ENCODE measurements at places on chromosomes 6 and 20.

DNA sequence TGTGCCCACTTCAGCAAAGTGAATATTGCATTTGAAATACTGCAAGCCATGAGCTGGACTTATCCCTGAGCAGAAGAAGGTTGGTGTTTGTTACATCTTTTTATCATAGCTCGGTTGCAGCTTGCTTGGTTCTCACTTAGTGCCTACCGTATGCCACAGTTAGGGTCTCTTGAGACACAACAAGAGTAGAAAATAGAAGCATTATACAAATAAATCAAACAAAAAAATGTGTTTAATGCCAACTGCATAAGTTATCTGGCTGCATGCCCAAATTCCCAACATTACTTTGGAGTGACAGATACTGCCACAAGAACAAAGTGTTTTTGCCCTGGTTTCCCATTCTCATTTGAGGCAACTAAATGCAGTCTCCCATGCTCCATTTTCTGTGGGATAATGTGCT, 53.9 kb upstream of the LAMP5 start:
- DNase-seq: no peak

GRCh38 chr6:72950114-72950860, 275.0 kb downstream of the KHDC1L start:
- DNase-seq: no peak

GRCh38 chr6:34543421-34543820, 12.7 kb downstream of the SPDEF start:
- DNase-seq: no peak

GRCh38 chr6:121826156-121826810, 390.8 kb downstream of the GJA1 start:
- DNase-seq: no peak

DNA sequence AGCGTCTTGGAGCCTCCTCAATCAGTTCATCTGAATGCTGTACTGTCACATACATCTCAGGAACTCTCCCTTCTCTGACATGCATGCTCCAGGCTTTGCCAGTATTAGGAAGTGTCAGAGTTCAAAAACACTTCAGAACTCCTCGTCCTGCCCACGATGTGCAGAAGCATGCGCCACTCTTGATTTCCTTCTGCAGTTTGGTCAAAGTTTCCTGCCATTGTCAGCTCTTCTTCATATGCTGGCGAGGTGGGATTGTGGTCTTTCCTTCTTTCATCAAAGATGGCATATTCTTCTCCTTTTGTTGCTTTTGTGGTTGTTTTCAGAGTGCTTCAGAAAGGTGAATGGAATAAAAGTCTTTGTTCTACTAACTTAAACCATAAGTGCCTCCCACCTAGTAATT, 21.0 kb downstream of the SLC13A3 start:
- DNase-seq: no peak

DNA sequence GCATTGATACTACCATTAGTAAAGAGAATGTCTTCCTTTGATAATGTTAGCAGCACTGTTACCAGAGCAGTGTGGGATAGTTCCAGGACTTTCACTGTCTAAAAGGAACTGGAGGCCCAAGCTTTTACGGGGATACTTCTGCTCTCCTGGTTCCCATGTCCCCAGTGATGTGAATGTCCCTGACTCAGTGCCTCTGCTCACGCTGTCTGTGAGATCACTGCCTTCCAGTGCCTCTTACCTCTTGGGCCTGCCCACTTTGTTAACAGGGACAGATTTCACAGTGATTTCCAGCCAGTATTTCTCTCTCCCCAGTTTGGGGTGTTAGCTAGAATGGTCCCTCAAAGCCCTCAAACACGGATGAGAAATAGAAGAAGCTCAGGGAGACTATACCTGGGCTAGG, 14.4 kb downstream of the PTPRA start:
- no peak for DNase-seq

DNA sequence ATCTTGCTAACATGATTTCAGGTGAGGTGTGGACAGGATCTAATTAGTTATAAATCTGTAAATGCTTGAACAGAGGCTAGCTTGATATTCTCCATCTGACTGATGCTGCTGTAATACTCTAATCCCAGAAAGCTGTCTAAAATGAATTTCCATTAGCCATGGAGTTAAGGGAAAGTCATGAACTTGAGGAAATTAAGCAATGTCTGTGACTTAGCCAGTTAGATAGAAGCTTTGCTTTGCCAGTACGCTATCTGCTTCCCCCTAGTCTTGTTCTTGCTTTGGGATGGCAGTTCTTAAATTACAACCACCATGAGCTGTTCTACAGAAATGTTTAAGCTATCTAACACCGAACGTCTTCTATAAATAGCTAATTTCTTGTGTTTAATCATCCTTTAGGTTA, 195.7 kb downstream of the PRL start:
- DNase-seq: no peak

DNA sequence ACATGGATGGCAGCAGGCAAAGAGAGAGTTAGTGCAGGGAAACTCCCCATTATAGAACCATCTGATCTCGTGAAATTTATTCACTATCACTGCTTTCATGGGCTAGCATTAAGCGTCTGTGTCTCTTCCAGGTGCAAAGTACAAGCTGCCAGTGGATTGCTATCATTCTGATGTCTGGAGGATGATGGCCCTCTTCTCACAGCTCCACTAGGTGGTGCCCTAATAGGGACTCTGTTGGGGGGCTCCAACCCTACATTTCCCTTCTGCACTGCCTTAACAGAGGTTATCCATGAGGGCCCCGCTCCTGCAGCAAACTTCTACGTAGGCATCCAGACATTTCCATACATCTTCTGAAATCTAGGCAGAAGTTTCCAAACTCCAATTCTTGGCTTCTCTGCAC, 347.8 kb upstream of the HS3ST5 start:
- no peak for DNase-seq

- no peak for DNase-seq
Observed at GRCh38 chr20:16224836-16225235, 348.4 kb downstream of the KIF16B start.

DNA sequence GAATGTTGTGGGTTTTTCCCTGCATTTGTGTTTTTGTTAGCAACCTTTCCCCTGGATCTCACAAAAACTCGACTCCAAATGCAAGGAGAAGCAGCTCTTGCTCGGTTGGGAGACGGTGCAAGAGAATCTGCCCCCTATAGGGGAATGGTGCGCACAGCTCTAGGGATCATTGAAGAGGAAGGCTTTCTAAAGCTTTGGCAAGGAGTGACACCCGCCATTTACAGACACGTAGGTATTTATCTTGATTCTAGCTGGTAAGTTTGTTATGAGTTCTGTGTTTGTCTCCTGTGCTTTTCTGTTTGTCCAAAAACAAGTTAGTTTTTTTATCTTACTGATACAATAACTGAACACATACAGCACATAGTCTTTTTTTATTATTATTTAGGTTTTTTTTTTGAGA, 3.0 kb downstream of the SLC25A27 start:
- DNase-seq: no peak

DNA sequence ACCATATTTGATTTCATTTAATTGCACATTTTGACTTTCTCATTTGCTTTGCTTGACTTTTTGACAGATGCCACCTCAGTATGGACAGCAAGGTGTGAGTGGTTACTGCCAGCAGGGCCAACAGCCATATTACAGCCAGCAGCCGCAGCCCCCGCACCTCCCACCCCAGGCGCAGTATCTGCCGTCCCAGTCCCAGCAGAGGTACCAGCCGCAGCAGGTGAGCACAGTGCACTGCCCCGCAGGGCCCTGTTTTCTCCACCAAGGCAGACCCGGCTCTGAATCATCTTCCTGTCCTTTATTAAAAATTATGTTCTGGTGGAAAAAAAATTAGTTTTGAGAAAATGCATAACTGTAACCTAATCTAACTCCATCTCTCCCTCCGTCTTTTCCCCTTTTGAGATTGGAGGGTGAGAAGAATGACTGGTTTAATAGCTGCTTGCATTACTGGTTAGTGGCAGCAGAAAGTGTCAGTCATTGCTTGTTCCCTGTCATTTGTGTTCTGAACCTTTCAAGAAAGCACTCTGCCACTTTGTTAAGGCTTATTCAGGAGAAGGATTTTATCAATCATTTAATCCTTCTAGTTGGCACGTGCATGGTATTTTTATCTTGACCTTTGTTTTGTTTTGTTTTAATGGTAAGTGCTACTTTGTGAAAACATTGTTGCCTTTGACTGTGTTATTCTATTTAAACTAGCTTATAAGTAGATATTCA, 124.3 kb downstream of the ARID1B start:
- DNase-seq: no peak

DNA sequence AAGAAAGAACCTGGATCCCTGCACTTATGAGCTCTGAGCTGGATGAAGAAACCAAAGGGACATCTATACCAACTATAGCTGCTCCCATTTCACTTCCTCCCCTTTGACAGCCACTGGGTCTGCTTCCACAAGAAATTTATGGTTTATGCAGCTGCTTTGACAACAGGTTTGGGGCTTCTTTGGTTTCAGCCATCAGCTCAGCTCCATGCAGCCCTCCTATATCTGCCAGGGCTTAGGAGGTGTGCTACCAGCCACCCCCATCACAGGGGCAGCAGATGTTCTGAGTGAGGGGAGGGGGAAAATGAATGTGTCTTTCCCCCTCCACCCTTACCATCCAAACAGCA, 29.2 kb upstream of the PKHD1 start:
- DNase-seq: no peak

DNA sequence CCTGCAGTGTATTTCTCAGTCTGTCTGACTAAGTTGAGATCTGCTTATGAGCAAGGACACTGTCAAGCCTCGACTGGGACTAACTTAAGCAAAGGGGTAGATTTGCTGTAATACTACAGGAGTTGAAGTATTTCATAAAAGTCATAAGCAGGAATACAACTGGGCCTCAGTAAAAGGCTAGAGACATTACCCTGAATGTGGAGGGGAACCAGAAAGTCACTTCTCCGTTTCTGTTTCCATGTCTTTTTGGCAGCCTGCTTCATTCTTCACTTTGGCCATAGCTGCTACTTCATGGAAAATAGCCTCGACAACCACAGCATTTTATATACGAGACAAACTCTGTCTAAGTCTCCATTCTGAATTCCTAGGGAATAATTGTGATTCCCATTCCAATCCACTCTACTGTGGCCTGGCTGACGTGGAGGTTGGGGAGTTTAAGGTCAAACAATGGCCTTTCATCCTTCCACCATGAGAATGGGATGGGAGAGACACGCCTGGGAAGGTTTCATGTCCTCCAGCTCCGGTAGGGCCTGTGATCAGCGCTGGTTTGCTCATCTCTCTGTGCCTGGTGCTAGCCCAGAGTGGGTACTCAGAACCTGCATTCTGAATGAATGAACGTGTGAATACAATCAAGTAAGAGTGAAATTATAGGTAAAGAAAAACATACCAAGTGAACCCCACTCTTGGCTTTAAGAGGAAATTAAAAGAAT, 37.1 kb upstream of the DUSP22 start:
- DNase-seq: no peak

DNA sequence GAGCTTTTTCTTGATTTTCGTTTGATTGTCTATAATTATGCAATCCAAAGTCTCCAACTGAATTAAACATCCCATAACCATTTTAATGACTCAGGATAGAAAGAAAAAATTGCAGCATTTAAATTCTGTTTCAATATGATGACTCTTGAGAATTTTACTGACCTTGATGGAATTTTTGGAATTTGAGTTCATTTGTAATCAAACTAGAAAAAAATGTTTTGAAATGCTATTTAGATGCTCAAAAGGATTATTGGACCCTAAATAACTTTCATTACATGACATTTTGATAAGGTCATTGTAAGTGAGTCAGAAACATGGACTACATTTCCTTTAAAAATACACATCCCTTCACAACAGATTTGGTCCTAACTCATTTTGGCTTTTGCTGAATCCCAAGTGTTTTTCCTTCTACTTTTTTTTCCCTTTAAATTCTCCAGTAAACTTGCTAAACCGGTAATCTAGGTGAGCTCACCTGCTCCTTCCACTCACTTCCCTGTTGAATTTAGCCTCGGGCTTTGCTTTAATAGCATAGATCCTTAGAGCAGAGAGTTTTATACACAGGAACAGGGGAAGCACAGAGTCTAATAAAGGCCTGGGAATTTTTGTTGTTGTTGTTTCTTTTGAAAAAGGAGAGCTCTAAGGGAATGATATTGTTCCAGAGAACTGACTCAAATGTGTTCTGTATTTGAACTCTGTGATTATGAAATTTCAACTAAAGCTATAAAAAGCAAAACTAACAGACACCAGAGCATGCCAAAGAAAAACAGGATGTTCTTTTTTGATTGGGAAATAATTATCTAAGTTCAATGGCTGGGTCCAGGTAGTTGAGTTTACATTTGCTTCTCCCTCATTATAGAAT, 1088.2 kb upstream of the CITED2 start:
- DNase-seq: no peak

DNA sequence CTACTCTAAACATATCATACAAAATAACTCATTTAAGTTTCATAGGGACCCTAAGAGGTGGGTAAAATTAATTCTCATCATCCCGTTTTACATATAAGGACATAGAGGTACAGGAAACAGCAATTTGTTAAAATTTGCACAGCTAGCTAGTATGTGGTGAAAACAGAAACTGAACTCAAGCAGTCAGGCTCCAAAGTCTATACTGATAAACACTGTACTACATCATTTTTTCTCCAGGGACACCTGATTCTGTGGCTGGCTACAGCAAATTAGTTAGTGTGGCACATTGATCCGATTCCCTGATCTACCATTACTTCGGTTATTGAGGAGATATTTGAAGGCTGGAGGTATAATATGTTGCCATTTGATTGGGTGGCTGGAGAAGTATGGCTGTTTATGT, 36.2 kb upstream of the E2F3 start:
- peak; percentile 20 for DNase-seq
